ENCODE measurements at places on chromosomes 7 and 10.

GRCh38 chr7:12211711-12212485 lies 804 bp downstream of the TMEM106B start:
- DNase-seq: peak; percentile 68

- no peak for DNase-seq
Measured at GRCh38 chr7:137287651-137288258, 55.8 kb downstream of the PTN start.

- DNase-seq: no peak
Measured at GRCh38 chr10:123645615-123646014, 20.5 kb upstream of the GPR26 start.

- peak; percentile 12 for DNase-seq
Measured at GRCh38 chr10:79444199-79445119, 965 bp downstream of the ZCCHC24 start.

Data from hematopoietic multipotent progenitor cell treated with erythropoietin and hydrocortisone succinate and interleukin-3 and kit ligand, for 17 days (in vitro differentiated cells).